Activated CD4-positive, alpha-beta T cell treated with anti-CD3 and anti-CD28 coated beads, Interleukin-2, amount 10 ng/mL, durations not matched to agents 24 days and 14 days (primary cell): ENCODE measurements at places on chromosomes 6 and 20. TPM values are rescaled to one million over a fixed set of nuclear protein-coding genes. Genes with fewer than 3 reads are reported as not detected.

Gene IRF4
- total RNA-seq: 831 and 846 TPM in 2 replicates

Gene IL17F
- not detected in 2 replicates for total RNA-seq

Gene ZNF318
- total RNA-seq: 9.3 and 10.3 TPM in 2 replicates

Gene IMPG1
- total RNA-seq: not detected in 2 replicates

Gene SRMS
- total RNA-seq: not detected in 2 replicates

Gene CAGE1
- total RNA-seq: 0.16 and 0.31 TPM in 2 replicates

Gene NOTCH4
- 0.28 and 0.37 TPM in 2 replicates for total RNA-seq

Gene SLC13A3
- total RNA-seq: not detected in 2 replicates

Gene GATA5
- not detected in 2 replicates for total RNA-seq

Gene BMP6
- 0.50 and 0.56 TPM in 2 replicates for total RNA-seq

Gene HRH3
- not detected in 2 replicates for total RNA-seq

Gene PDYN
- total RNA-seq: not detected in 2 replicates

Gene CNR1
- total RNA-seq: not detected in 2 replicates

Gene RSPO4
- total RNA-seq: not detected in 2 replicates

Gene PACSIN1
- total RNA-seq: not detected in 2 replicates

Gene FAM209B
- total RNA-seq: 1.3 and 1.5 TPM in 2 replicates

Gene PSORS1C2
- total RNA-seq: not detected in 2 replicates

Gene ARMC12
- total RNA-seq: 0.58 and 0.64 TPM in 2 replicates
